ENCODE measurements at places on chromosomes 12 and 14.

DNA sequence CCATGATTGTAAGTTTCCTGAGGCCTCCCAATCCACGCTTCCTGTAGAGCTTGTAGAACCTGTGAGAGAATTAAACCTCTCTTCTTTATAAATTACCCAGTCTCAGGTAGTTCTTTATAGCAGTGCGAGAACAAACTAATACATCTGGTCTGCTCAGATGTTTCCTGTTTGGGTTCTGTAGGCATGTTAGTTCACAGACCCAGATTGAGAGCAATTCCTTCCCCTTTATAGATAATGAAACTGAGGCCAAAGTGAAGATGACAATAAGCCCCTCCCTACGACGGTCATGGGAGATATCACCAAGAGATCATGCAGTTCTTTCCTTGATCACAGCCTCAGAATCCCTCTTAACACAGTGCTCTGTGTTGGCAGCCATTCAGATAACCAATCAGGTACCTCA, 76.5 kb upstream of the CLMN start:
- DNase-seq: no peak

GRCh38 chr12:2475984-2476383, 318.8 kb upstream of the FKBP4 start:
- DNase-seq: no peak

DNA sequence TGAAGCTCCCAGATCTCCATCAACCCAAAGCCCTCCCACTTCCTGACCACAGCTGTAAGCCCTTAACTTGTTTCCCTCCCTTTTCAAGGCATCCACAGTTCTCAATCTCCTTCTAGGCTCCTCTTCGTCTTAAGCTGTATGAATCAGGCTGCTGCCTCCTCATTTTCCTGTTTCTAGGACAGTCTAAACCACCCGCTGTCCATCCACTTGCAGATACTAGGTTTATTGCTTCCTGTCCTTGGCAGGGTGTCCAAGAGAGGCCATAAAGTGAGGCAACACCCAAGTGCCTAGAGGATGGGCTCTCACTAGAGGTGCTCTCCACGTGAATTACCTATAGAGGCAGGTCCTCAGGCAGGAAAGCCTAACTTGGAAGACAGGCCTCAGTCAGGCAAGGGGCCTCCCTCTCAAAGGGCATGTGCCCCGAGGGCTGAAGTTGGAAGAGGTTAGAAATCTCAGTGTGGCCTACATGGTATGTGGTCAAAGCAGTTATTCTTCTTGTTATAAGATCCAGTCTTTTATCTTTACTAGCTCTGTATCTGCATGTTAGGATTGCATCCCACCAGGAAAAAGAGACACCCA, 8.8 kb upstream of the TMEM106C start:
- no peak for DNase-seq

DNA sequence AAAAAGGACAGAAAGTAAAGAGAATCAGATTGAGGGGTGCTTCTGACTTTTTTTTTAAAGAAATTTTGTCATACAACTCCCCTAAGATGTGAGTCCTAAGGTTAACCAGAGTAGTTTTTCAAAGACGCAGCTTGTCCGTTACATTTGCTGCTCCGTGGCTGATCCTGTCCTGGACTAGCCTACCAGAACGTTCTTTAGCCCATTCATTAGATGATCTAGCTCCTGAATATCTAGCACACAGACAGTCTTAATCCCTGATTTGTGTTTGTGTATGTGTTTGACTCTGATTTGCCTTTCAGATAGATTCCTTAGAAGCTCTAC, 60.3 kb downstream of the SAMD4A start:
- DNase-seq: no peak

- DNase-seq: no peak
These were observed 834.7 kb downstream of the GALC start for GRCh38 chr14:87158283-87158682.

DNA sequence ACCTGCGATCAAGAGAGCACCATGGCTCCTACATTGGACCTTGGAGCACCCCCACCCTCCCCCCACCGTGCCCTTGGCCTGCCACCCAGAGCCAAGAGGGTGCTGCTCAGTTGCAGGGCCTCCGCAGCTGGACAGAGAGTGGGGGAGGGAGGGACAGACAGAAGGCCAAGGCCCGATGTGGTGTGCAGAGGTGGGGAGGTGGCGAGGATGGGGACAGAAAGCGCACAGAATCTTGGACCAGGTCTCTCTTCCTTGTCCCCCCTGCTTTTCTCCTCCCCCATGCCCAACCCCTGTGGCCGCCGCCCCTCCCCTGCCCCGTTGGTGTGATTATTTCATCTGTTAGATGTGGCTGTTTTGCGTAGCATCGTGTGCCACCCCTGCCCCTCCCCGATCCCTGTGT, 1.8 kb upstream of the RNU7-1 start:
- DNase-seq: no peak

DNA sequence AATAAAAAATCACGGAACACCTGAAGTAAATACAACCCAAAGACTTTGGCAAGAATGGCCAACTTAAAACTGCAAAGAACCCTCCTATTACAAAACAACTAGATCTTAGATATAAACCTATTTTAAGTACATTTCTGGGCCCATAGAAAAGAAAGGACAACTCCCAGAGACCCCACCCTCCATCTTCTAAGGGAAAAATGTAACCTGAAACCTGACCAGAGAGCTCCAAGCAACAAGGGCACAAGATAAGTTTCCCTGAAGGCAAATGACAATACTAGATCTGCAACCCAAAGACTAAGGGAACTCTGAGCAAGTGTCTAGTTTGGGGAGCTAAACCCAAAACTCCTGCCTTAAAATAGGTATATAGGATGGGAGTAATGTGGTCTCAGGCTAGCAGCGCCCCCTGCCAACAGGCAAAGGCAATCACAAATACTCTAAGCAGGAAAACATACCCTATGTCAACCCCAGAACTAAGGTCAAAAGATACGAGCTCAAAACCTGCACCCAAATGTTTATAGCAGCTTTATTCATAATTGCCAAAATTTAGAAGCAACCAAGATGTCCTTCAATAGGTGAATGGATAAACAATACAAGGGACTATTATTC, 218.9 kb downstream of the ITPR2 start:
- no peak for DNase-seq

DNA sequence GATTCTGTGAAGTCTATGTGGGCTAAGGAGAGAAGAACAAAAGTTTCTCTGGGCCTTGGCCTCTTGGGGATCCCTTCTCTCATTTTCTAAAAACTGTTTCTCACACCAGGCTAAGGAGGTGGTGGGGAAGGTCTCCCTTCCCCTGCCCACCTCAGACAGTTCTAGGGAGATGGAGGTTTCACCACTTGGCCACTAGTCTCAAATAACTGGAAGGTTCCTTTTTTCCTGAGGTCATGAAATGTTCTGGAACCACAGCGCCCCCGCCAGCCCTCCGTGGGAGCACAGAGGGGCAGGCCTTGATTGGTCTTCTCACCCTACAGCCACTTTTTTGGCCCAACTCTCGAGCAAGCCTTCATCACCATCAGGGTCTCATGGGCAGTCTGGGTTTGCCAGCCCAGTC, 12.6 kb downstream of the C12orf43 start:
- DNase-seq: no peak

DNA sequence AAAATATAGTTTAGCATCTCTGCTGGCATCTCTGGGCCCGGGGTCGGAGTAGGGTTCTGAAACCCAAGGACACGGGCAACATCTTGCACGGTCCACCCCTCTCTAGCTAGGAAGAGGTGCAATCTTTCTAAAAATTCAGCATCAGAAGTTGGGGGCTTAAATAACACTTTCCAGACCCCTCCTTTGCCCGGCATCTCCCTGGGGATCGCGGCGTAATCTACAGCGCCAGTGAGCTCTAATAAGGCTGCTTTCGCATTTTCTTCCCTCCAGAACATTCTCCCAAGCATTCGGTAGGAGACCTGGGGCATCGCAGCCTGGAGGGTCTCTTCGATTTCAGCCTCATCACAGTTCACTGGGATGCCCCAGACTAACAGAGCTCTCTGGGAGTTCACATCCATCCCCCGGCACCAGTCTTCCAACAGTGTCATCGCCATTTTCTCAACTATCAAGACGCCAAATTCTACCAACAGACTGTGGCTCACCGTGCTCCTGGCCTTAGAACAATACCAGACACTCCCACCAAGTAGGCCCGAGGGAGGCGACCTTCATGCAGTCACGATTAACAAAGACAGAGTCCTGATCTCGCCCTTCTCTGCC, 880 bp downstream of the PNMA1 start:
- DNase-seq: no peak

DNA sequence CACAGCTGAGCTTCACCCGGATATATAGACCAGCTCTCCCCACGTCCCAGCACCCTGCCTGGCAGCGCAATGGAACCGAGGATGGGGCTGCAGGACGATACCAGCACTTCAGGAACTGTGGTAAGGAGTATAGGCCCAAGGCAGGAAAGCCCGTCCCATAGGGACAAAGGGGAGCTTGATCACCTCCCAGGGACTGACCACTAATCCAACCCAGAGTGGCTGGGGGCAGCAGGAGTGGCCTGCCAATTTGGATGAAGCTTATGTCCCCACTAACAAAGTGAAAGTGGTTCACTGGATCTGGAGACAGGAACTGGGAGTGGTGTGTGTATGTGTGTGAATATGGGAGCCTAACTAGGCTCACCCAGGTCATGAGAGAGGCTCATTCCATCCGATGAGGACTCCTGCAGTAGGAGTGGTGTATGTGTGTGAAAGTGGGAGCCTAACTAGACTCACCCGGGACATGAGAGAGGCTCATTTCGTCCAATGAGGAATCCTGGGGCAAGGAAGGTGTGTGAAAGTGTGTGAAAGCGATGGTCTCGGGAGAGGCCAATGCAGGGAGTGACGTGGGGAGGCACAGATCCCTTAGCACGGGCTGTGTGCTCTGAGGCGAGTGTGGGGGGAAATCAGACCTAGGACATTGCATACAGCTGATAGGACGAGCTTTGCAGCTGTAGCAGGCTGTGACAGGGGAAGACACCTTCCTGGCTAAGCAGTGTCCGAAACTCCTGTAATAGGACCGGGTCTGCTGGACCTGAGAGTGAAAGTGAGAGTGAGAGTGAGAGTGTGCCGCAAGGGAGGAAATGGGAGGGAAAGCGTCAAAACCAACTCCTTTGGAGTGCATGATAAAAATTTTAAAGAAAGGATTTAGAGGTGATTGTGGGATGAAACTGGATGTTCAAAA, 25.7 kb downstream of the KLRK1 start:
- DNase-seq: no peak

DNA sequence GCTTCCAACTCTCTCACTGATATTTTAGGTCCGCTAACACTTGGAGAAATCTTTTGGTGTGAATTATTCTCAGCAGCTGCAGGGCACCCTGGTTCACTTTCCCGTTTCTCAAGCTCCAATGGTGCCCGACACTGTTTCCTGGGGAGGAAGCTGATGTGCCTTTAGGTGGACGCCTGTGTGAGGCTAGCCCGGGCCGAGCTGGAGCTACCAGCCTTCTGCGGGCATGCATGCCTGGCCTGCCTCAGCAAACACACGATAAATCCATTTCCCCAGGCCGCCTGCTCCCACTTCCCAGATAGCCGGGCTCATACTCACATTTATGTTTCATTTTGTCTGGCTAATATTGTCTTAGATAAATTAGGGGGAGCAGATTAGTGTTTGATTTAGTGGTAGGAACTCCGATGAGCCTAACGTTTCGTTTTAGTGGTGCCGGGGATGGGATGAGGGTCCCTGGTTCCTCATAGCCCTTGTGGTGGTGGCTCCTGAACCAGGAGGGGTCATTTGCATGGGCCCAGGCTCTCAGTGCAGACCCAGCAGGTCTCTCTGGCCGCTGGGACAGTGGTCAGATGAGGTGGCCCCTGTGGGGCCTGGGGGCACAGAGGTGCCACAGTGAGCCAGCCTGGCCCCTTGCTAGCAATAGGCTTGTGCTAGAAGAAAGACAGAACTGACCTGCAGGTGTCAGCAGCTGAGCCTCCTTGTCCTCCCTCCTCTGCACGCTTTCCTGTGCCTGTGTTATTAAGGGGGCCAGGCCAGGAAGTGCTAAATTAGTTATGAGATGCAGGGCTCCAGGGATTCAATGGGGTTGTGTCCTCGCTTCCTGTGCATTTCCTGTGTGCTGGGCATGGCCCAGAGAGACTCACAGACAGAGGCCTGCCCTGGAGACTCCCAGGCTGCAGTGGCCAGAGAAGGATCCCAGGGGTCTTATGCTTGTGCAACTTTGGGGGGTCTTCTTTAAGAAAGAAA, 88.3 kb downstream of the KIF26A start:
- DNase-seq: no peak

- DNase-seq: no peak
These were observed 153.7 kb downstream of the AACS start for GRCh38 chr12:125218952-125219351.

GRCh38 chr12:74170645-74171477, 366.8 kb upstream of the ATXN7L3B start:
- DNase-seq: no peak

DNA sequence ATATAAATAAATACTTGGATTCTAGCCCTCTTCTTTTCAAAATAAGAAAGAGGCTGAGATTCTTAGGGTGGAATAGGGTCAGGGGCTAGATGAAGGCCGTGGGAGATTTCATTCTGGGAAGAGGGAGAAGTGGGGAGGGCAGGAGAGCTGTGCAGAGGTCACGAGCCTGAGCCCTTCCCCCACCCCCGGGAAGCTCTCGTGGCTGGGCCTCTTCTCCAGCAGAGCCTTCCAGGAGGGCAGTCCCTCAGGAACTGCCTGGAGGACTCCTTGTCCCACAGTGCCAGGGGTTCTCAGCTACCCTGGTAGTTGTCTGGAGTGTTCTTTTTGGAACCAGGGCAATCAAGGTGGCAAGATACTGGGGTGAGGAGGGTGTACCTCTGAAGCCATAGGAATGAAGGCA, 94.0 kb downstream of the ESR2 start:
- DNase-seq: no peak

GRCh38 chr12:19196959-19197630, 67.6 kb downstream of the PLEKHA5 start:
- DNase-seq: no peak

Measured in cortex of kidney (tissue), 1 donor.